ENCODE measurements at places on chromosomes 12 and 14. TPM values are rescaled to one million over a fixed set of nuclear protein-coding genes. Genes with fewer than 3 reads are reported as not detected.

The SLC5A8 gene
- not detected for total RNA-seq

The OR4L1 gene
- total RNA-seq, result not detected

The KRT72 gene
- not detected for total RNA-seq

The DTX1 gene
- total RNA-seq, result 0.50 TPM

The ALG10B gene
- total RNA-seq, result 3.7 TPM

The HOXC12 gene
- total RNA-seq, result not detected

The KLRF1 gene
- not detected for total RNA-seq

The BBOF1 gene
- 3.4 TPM for total RNA-seq

The C14orf180 gene
- not detected for total RNA-seq

The LYZ gene
- total RNA-seq, result 0.05 TPM

The CLBA1 gene
- 17.8 TPM for total RNA-seq

The KRT74 gene
- total RNA-seq, result not detected

The PRR4 gene
- 1.6 TPM for total RNA-seq

The AHNAK2 gene
- total RNA-seq, result 278 TPM

The KLRC4 gene
- not detected for total RNA-seq

The CDH24 gene
- total RNA-seq, result 3.2 TPM

The AICDA gene
- 0.15 TPM for total RNA-seq

The TRIM9 gene
- total RNA-seq, result 13.4 TPM

The PAWR gene
- total RNA-seq, result 54.9 TPM

The PAPLN gene
- 5.6 TPM for total RNA-seq

The IL26 gene
- total RNA-seq, result not detected

The RNASE3 gene
- not detected for total RNA-seq

The LMO3 gene
- not detected for total RNA-seq

The SERPINA1 gene
- 1.7 TPM for total RNA-seq

The HSPB8 gene
- total RNA-seq, result 22.0 TPM

The TAS2R20 gene
- total RNA-seq, result 0.07 TPM

The KRT5 gene
- total RNA-seq, result 0.53 TPM

The NAV3 gene
- 7.9 TPM for total RNA-seq

The SRRM4 gene
- total RNA-seq, result not detected

The NPAS3 gene
- total RNA-seq, result not detected

The REM2 gene
- total RNA-seq, result 0.43 TPM

The OR6C1 gene
- total RNA-seq, result not detected

The SERPINA12 gene
- not detected for total RNA-seq

The KERA gene
- not detected for total RNA-seq

The MGP gene
- not detected for total RNA-seq

The DUSP6 gene
- 10.8 TPM for total RNA-seq

The AEBP2 gene
- 32.5 TPM for total RNA-seq

The SMOC1 gene
- 17.8 TPM for total RNA-seq
